ENCODE measurements at places on chromosomes 1 and 21.

- DNase-seq, result no peak
Measured at GRCh38 chr21:41831453-41831831, 47.7 kb downstream of the PRDM15 start.

GRCh38 chr1:100893718-100894117 is 924 bp downstream of the EXTL2 start:
- no peak for DNase-seq

- no peak for DNase-seq
Measured at GRCh38 chr1:221736714-221737113, 5.2 kb downstream of the DUSP10 start.

DNA sequence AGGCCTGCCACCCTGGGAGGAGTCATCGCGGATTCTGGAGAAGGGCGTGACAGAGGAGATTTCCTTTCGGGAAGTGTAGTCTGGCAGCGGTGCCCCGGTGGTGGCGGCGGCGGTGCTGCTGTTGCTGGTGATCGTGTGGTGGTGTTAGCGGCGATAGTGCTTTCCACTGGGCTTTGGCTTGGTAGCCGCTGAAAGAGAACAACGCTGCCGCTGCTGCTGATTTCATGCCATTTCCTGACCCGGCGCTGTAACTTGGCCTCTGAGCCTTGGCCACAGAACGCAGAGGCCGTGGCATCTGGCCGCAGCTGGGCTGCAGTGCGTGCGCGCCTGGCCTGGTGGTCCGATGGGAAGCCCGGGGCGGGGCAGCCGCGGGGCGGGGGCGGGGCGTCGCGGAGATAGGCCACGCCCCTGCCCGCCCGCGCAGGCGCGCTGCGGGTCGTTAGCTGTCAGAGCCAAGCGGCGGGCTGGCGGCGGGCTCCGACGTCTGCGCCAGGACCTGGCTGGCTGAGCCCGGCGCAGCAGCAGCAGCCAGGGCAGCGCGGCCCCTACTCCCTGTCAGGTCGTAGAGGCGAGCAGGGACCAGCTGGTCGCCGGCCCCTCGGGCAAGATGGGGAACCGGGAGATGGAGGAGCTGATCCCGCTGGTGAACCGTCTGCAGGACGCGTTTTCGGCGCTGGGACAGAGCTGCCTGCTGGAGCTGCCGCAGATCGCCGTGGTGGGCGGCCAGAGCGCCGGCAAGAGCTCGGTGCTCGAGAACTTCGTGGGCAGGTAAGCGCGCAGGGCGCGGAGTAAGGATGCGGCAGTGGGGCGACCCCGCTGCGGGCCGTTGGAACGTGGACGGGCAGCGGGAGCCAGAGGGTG is at the start of gene DNM3:
DNM3 (plus strand) TSS at position 449 of the 861 bp plus-strand sequence; CDS start at position 608, 159 bp downstream.
- peak; percentile 42 for DNase-seq

- DNase-seq, result peak; percentile 94
Measured at GRCh38 chr1:224623743-224624333, 7.7 kb downstream of the CNIH3 start.

- no peak for DNase-seq
Measured at GRCh38 chr1:29806646-29807319, 570.5 kb downstream of the PTPRU start.

DNA sequence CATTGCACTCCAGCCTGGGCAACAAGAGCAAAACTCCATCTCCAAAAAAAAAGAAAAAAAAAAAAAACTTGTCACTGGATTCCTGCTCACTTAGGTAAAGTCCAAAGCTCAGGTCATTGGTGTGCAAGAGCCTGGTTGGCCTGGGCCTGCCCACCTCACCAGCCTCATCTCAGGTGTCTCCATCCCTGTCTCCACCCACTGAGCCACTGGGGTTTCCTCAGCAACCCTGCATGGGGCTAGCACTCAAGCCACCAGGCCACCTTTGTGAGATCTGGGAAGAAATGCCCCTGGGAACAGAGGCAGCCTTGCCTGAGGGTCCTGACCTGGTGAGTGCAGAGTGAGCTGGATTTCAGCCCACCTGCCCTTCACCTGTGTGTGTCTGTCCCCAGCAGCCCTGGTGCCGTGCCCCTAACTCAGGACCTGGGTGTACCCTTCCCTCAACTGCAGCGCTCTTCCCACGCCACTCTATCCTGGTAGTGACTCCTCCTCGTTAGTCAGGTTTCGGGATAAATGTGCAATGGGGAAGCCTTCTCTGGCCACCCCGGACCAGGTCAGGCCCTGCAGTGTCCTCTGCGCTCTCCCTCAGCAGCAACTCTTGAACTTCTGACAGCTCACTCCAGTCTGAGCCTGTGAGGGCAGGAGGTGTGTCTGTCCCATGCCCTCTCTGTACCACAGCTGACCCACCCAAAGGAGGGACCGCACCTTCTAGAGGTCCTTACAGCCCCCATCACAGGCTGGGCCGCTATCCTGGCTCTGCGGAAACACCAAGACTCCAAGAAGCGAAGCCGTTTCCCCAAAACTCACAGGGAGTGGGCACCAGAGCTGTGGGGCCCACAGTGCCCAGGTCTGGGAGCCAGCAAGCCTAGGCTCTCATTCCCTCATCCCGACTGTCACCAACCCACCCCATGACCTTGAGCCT is 3.3 kb downstream of the PDZK1IP1 start:
- DNase-seq, result no peak

- DNase-seq, result no peak
Measured at GRCh38 chr1:51156752-51157151, 54.7 kb downstream of the C1orf185 start.

DNA sequence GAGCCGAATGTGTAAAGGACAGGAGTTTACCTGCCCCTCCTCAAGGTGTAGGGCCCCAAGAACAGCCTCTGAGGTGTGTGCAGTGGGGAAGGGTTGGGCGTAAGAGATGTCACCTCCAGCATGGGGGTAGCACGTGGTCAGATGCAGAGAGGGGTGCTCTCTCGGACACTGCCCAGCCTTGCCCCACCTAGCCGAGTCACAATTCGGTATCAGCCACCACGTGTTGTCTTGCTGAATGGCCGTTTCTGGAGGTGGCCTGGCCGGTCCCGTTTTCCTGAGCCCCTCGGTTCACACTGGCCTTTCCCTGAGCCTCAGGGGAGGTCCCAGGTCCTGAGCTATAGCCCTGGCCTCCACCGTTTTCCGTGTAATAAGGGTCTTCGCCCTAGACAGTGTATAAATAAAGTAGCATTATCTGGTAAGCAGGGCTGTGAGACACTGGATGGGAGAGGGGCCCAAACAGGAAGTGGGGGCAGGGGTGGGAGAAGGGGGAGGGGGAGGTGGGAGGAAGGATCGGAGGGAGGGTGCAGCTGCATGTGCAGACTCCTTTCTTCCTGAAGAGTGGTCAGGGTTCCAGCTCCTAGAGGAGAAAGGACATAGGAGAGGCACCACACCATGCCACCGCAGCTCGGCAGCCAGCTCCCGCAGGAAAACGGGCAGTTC is 23.3 kb downstream of the CD34 start:
- DNase-seq, result no peak

DNA sequence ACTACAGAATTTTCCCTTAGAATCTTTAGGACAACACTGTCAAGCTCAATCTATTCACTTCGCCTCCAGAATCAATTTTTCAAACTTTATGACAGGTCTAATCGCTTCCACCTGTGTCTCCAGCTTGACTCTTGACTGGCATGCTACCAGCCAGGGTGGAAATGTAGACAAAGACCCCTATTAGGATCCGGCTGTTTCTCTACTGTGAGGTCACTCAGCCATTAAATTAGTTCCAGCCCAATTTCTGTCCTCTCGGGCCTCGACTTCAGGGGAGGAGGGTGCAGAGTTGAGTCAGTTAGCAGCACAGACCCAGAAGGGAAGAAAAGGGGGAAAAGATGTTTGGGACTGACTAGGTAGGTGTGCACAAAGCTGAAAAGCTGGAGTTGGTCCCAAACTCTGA is 78.5 kb downstream of the HLCS start:
- no peak for DNase-seq

- DNase-seq, result no peak
Measured at GRCh38 chr1:31122741-31123140, 57.2 kb upstream of the PUM1 start.

GRCh38 chr1:221840511-221841243 is 98.8 kb upstream of the DUSP10 start:
- no peak for DNase-seq

DNA sequence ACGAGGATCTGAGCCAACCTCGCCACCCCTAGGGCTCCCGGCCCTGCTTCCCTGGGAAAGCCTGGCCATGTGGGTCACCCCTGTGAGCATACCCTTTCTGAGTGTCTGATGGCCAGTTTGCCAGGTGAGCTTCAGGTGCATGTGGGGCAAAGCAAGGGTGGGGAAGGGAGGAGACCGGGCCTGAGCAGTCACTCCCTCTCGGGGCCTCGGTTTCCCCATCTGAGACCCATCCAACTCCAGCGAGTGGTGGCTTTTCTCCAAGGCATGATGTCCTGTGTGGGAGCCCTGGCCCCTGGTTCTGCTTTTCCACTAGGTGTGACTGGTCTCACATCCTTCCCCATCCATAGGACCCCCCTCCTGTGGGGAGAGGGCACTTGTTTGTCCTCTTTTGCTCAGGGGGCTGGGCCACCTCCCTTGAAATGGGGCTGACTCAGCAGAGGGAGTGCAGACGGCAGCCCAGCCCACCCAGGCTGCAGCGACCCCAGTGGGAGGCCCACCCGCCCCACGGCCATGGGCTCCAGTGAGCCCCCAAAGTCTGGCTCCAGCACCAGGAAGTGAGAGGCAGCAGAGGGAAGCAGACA is 1.7 kb upstream of the WNT9A start:
- DNase-seq, result no peak

DNA sequence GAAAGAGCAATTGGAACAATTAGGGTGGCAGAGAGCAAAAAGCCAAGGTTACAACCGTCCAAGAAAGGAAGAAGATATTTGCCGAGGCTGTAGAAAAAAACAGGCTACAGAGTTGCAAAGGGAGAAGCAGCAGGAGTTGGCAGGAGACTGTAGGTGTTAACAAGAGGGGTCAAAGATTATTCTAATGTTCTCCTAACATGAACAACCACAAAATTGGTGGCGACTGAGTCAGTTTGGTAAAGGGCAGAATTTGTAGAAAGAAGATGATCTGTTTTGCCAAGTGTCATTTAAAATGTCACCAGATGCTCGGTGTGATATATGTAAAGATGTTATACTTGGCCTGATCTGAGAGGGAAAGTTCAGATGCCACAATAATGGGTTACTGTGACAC is 401 bp upstream of the PRUNE1 start:
- no peak for DNase-seq

DNA sequence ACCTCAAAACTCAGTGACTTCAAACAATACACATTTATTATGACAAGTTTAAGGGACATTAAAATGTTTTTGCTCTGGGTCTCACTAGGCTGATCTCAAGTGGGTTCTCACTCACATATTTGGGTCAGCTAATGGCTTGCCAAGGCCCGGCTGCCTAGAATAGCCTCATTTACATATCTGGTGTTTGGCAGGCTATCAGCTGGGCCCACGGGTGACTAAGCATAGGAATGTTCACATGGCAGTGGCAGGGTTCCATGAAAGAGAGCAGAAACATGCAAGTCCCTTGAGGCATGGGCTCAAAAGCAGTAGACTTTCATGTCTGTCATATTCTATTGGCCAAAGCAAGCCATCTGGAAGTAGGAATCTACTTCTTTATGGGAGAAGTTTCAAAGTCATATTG is 492.6 kb downstream of the KCNT2 start:
- peak; percentile 47 for DNase-seq

DNA sequence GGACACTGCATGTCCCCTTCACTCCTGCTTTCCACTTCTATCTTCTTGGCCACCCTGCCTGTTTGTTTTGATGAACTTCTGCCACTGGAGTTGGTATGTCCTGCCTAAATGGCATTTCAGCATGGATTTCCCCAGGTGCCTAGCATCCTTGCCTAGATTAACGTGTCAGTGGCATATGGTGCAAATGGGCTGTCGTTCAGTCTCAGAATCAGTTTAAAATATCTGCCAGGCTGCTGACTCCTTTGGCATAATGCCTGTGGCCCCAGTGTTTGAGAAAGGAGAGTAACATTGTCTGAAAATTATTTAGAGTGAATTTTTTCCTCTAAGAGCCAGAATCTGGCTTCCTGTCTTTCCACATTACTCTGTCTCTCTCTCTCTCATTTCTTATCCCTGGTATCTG is 64.9 kb upstream of the BARHL2 start:
- no peak for DNase-seq

DNA sequence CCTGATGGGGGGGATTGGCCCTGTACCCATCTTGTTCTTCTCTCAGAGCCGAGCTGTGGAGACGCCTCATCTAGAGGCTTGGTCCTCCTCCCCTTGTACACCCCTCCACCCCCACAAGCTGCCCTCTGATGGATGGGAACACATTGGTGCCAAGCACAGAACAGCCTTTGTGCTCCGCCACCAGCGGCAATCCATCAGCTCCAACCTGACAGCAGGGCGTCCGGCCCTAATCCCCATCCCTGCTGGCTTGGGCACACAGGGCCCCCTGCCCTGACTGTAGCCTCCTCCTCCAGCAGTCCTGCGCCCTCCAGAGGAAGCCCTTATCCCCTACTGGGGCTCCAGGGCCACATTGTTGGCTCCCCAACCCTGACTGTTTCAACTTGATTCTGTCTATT is 3.8 kb upstream of the MYOG start:
- DNase-seq, result no peak

- no peak for DNase-seq
Measured at GRCh38 chr1:160850993-160851392, 11.7 kb downstream of the CD244 start.

DNA sequence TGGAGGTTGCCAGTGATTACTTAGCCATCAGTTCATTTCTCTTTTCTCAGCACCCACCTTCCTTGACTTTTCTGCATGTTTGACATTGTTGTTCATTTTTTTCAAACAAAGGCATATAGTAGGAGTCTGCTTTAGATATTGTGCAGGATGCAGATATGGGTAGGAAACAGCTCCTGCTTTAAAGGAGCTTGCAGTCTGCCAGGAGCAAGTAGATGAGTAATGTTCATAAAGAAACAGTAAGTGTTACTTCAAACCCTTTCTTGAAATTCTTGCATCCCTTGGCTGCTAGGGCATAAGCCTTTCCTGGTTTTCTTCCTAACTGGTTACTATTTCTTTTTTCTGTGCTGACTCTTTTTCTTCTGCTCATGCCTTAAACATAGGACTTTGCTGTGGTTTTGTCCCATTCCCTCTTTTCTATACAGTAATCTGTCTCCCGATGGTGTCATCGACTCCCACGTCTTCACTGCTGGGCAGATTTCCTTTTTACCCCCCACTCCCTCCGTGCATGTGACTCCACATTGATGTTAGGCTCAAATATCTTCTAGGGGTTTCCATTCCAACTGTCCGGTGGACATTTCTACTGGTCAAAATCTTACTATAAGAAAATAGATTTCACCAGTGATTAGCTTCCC is 20.4 kb downstream of the PTGFRN start:
- no peak for DNase-seq

GRCh38 chr1:46568461-46568891 is 17.0 kb upstream of the KNCN start:
- DNase-seq, result no peak

DNA sequence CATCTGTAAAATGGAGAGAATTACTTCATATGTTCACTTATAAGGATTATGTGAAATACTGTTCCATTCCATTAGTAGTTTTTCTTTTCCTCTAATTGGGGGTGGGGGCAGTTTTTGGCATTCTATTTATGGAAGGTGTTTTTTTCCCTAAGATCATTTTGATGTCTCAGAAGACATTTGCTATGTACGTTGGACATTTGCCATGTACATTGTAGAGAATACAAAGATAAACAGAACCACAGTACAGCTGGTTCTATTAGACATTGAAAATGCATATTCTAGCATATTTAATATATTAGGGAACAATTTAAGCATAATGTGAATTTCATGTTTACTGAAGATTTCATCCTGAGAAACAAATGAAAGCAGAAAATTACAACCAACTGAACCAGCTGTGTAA is 98.5 kb downstream of the PTBP2 start:
- DNase-seq, result no peak

GRCh38 chr1:27296773-27297291 is 25.1 kb upstream of the TMEM222 start:
- no peak for DNase-seq
